CD8-positive, alpha-beta memory T cell (primary cell): ENCODE measurements at places on chromosomes 5 and 9. TPM values are rescaled to one million over a fixed set of nuclear protein-coding genes. Genes with fewer than 3 reads are reported as not detected.

Gene POLR3G
- 15.1 TPM for total RNA-seq

Gene ZFP2
- 0.40 TPM for total RNA-seq

- DNase-seq, result no peak
- H3K4me1 ChIP-seq, result no peaks in the 10 kb centered on the region
- H3K36me3 ChIP-seq, result no peaks in the 10 kb centered on the region
- H3K27ac ChIP-seq, result no peak overlapping the region
- no peak overlapping the region for H3K4me3 ChIP-seq
Measured at GRCh38 chr9:110583237-110583636, 3.7 kb upstream of the SVEP1 start.

DNA sequence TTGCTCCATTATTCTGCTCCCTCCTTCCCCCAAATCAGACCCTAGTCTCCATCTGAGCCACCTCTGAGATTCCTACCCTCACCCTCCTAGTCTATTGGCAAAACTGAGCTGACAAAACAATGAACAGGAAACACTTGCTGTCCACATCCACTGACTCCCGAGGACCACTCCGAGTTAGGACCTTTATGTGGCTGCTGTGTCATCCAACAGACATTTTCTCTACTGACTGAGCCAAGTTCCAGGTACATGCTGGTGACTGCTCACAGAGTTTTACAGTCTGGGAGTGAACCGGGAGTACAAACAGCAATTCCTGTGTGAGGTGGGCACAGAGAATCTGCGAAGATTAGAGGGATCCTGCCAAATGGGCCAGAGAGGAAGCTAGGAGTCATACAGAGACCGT, 39.2 kb downstream of the CFAP90 start:
- H3K4me3 ChIP-seq, result no peak overlapping the region
- no peaks in the 10 kb centered on the region for H3K36me3 ChIP-seq
- no peaks in the 10 kb centered on the region for H3K4me1 ChIP-seq
- no peak for DNase-seq

DNA sequence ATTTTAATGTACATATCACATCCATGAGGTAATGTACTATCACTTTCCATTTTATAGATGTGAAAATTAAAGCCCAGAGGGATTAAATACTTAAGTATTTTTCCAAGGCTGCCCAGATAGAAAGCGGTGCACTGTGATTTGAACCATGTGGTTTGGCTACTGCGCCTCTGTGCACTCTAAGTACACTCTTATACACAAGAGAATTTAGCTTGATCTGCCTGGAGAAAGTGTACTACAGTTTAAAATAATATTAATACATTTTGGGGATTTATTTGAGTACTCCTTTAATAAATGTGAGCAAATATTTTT, 360.4 kb upstream of the ACTBL2 start:
- H3K27ac ChIP-seq, result no peak overlapping the region
- H3K36me3 ChIP-seq, result no peaks in the 10 kb centered on the region
- H3K27me3 ChIP-seq, result no peaks in the 10 kb centered on the region
- H3K4me1 ChIP-seq, result no peaks in the 10 kb centered on the region

DNA sequence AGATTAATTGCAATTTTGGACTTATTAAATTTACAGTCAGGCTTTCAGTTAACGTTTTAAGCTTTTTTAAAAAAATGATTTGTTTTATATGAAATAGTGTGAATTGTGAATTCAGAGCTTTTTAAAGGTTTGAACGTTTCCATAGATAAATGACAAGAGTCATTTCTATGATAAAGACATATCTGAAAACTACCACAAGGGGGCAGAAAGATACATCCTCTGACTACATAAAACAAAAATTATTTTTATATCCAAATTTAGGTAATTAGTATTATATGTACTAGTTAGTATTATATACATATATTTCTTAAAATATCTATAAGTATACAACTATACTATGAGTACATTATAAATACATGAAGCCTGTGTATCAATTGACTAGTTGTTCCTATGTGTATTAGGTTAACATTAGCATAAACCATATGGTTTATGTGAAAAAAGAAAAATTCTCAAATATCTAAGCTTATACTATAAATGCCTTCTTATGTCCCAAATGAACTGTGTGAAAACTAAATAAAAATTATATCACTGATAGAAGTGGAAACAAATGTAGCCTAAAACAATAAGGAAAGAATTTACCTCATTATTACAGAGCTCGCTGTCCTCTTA, 155.2 kb downstream of the MEF2C start:
- H3K36me3 ChIP-seq, result no peaks in the 10 kb centered on the region
- no peaks in the 10 kb centered on the region for H3K27me3 ChIP-seq
- no peak overlapping the region for H3K4me3 ChIP-seq

DNA sequence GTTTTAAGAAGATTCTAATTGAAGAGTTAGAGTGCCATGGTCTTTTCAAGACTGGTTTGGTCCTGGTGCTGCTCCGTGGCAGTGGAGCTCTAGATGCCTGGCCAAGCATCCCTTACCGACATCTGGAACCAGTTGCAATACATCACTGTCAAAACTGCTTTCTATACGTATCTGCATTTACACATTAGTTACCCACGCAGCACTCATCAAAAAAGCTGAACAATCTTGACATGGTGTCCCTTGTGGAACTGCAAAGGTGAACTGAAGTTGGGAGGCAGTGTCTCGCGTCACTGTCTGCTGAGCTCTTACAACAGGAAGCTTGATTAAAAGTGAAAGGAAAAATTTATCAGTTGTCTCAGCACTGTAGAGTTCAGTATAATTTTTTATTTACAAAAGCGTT, 82.6 kb downstream of the PBX3 start:
- DNase-seq, result peak; percentile 38
- no peaks in the 10 kb centered on the region for H3K27me3 ChIP-seq
- H3K4me3 ChIP-seq, result peak overlapping the region; percentile 31
- H3K36me3 ChIP-seq, result no peaks in the 10 kb centered on the region
- H3K4me1 ChIP-seq, result peaks cover 20% of the 10 kb centered on the region
